ENCODE measurements at places on chromosomes 4 and X. TPM values are rescaled to one million over a fixed set of nuclear protein-coding genes. Genes with fewer than 3 reads are reported as not detected.

GRCh38 chr4:127250577-127250976 lies 382.2 kb upstream of the INTU start:
- H3K4me1 ChIP-seq = no peaks in the 10 kb centered on the region
- H3K36me3 ChIP-seq = no peaks in the 10 kb centered on the region
- no peak for DNase-seq

DNA sequence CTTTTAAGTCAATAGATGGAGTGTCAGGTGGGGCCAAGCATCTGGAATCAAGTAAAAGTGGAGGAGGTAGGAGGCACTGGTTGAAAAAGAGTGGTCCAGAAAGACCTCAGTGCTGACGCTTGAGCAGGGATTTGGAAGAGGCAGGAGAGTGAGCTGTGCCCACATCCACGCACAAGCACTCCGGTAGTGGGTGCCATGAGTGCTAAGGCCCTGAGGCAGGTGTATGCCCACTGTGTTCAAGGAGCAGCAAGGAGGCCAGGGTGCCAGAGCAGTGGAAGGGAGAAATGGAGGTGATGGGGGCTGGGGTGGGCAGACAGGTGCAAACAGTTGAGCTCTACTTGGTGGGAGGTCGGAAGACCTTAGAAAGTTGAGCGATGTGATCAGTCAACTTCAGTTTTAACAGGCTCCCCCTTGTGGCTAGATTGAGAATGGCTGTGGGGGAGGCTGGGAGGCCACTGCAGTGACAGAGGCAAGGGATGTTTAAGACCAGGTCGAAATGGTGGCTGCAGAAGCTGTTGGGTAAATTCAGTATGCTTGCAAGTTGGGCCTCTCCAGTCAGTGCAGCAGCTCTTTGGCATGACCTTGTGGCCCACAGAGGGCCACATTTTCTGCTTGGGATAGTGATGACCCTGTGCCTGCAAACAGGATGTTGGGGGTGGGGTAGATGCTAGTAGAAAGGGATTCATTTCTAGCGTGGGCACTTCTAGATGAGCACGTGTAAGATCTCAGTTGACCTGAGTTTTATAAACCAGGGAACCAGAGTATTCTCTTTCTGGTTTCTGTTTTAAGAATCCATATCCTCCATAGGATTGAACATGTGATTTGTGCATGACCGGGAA lies 12.7 kb downstream of the TKTL1 start:
- no peaks in the 10 kb centered on the region for H3K27me3 ChIP-seq
- peak; percentile 83 for DNase-seq
- no peak overlapping the region for H3K4me3 ChIP-seq
- H3K4me1 ChIP-seq = peaks cover 49% of the 10 kb centered on the region
- H3K27ac ChIP-seq = peak overlapping the region; percentile 74

GRCh38 chrX:125769628-125770027 lies 396.5 kb downstream of the DCAF12L2 start:
- no peak overlapping the region for H3K4me3 ChIP-seq
- no peaks in the 10 kb centered on the region for H3K4me1 ChIP-seq
- no peaks in the 10 kb centered on the region for H3K36me3 ChIP-seq
- H3K27me3 ChIP-seq = no peaks in the 10 kb centered on the region

- H3K27ac ChIP-seq = no peak overlapping the region
- H3K36me3 ChIP-seq = no peaks in the 10 kb centered on the region
- DNase-seq = no peak
- no peak overlapping the region for H3K4me3 ChIP-seq
- peaks cover 7% of the 10 kb centered on the region for H3K27me3 ChIP-seq
- H3K4me1 ChIP-seq = no peaks in the 10 kb centered on the region
These were observed 122.1 kb upstream of the EOLA2 start for GRCh38 chrX:150060406-150060805.

DNA sequence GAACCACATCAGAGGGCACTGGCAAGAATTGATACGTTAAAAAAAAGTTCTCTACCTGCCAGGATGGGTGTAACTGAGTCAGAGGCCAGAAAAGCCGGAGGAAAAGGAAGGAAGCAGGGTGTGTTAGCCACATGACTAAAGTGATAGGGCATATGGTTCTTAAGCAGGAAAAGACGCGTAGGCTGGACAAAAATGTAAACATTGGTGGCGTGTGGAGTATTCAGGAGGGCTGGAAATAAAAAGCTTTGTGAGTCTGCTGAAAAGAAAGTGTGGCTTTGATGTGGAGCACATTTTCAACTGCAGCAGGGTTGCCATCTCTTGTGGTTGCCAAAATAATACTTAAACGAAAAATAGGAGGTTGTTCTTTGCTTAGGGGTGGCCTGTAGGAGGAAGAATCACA lies 186.5 kb upstream of the RPL34 start:
- peak; percentile 27 for DNase-seq
- peak overlapping the region; percentile 1 for H3K4me3 ChIP-seq
- H3K27me3 ChIP-seq = no peaks in the 10 kb centered on the region
- H3K27ac ChIP-seq = peak overlapping the region; percentile 78
- peaks cover 4% of the 10 kb centered on the region for H3K36me3 ChIP-seq

GRCh38 chr4:174358410-174358809 lies 74.7 kb downstream of the CEP44 start:
- H3K36me3 ChIP-seq = no peaks in the 10 kb centered on the region
- peaks cover 25% of the 10 kb centered on the region for H3K27me3 ChIP-seq
- H3K4me3 ChIP-seq = no peak overlapping the region
- peaks cover 31% of the 10 kb centered on the region for H3K4me1 ChIP-seq
- DNase-seq = no peak

DNA sequence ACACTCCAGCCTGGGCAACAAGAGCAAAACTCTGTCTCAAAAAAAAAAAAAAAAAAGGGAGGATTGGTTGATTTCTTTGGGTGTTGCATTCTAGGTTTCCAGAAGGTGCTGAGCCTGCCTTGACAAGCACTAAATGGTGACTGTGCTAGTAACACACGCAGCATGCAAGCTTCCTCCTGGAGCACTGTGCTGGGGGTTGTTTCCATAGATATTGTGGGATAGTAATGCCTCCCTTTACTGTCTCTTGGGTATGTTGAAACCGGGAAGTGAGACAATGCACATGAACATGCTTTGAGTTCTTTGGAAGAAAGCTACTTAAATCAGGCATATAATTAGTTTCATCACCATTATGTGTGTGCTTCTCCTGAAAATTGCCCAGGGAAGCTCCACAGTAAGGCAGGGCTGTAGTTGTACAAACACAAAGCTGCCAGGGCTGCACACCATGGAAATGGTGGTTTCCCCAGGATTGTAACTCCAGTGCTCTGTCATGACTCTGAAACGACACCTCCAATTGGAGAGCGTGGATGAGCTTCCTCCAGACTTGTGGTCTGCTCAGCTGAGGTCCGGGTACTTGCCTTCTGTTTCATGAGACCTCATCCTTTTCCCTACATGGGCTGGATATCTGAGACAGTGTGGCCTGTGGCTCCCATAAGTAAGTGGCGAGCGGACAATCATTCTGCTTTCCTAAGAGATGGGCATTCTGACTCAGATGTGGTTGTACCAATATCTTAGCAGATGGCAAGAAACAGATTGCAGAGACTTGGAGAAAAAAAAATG lies 31.5 kb upstream of the STOX2 start:
- no peaks in the 10 kb centered on the region for H3K4me1 ChIP-seq
- no peaks in the 10 kb centered on the region for H3K36me3 ChIP-seq
- peaks cover 4% of the 10 kb centered on the region for H3K27me3 ChIP-seq

- no peak overlapping the region for H3K4me3 ChIP-seq
- H3K27me3 ChIP-seq = no peaks in the 10 kb centered on the region
- DNase-seq = no peak
- H3K4me1 ChIP-seq = no peaks in the 10 kb centered on the region
These were observed 75.5 kb upstream of the IRS4 start for GRCh38 chrX:108811891-108812290.

DNA sequence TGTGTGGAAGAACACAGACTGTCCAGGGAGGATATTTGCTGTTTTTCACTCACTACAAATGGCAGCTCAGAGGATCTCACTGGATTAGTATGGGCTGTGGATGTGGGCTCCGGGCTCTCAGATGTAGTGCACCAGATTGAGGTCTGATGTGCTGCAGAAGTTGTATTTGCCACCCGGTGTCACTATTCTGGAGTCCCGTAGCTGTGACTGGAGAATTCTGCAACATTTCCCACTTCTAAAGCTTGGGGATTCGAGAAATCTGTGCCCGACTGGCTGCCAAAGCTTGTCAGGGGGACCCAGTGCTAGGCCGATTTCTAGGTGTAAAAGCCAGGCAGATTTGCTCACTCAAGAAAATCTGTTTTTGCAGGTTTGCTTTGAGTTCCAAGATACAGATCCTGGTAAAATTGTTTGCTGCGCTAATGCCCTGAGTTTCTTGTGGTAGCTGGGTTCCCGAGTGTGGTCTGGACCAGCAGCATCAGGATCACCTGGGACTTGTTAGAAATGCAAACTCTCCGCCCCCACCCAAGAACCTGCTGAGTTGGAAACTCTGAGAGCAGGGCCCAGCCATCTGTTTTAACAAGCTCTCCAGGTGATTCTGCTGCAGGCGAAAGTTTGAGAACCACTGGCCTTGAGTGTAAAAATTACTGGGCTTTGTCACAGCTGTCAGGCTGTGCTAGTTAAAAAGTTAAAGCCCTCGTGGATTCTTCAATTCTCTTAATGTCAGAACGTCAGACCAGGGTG lies 18.1 kb downstream of the KIT start:
- H3K36me3 ChIP-seq = no peaks in the 10 kb centered on the region
- H3K27ac ChIP-seq = no peak overlapping the region
- H3K4me3 ChIP-seq = no peak overlapping the region
- no peaks in the 10 kb centered on the region for H3K4me1 ChIP-seq
- peaks cover 6% of the 10 kb centered on the region for H3K27me3 ChIP-seq
- no peak for DNase-seq

GRCh38 chr4:110248831-110249253 lies 50.4 kb upstream of the ELOVL6 start:
- H3K27ac ChIP-seq = no peak overlapping the region
- DNase-seq = no peak
- H3K4me3 ChIP-seq = no peak overlapping the region
- H3K4me1 ChIP-seq = no peaks in the 10 kb centered on the region
- peaks cover 25% of the 10 kb centered on the region for H3K27me3 ChIP-seq

GRCh38 chr4:1205586-1206298 lies 33.4 kb upstream of the SPON2 start:
- no peak for DNase-seq
- peaks cover 39% of the 10 kb centered on the region for H3K4me1 ChIP-seq
- no peak overlapping the region for H3K4me3 ChIP-seq
- no peak overlapping the region for H3K27ac ChIP-seq

GRCh38 chrX:31606771-31607170 lies 534.9 kb upstream of the FTHL17 start:
- H3K27me3 ChIP-seq = no peaks in the 10 kb centered on the region
- DNase-seq = no peak
- no peaks in the 10 kb centered on the region for H3K4me1 ChIP-seq
- H3K27ac ChIP-seq = no peak overlapping the region
- H3K36me3 ChIP-seq = no peaks in the 10 kb centered on the region

GRCh38 chr4:177119691-177120090 lies 190.0 kb upstream of the NEIL3 start:
- H3K27me3 ChIP-seq = no peaks in the 10 kb centered on the region
- no peaks in the 10 kb centered on the region for H3K4me1 ChIP-seq
- no peak overlapping the region for H3K27ac ChIP-seq
- no peaks in the 10 kb centered on the region for H3K36me3 ChIP-seq

OPRPN gene
- total RNA-seq = not detected

UGT2B15 gene
- not detected for total RNA-seq

GAGE12E gene
- total RNA-seq = not detected

ZRSR2 gene
- 21.9 TPM for total RNA-seq

PRKG2 gene
- 0.60 TPM for total RNA-seq

GPAT3 gene
- total RNA-seq = 27.2 TPM
